NCI-H1436 (cell line): ENCODE measurements at places on chromosomes 2 and 18.

DNA sequence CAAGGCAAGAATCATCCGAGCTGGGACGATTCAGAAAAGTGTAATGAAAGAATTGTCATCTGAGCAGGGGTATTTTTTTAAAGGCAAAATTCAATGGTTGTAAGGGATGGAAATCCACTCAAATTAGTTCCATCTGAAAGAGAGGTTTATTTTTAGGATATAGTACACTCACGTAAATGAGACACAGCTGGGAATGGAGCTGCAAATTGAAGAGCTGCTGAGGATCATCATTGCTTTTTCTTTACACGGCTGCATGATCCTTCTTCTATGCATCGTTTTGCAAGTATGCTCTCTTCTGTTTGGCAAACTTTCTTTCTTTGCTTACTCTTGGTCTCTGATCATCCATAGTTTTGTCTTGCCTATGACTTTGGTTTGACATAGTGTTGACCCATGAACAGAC, 27.4 kb upstream of the CUL3 start:
- DNase-seq: no peak

GRCh38 chr18:45553723-45554388, 61.4 kb upstream of the SLC14A2 start:
- DNase-seq: no peak

DNA sequence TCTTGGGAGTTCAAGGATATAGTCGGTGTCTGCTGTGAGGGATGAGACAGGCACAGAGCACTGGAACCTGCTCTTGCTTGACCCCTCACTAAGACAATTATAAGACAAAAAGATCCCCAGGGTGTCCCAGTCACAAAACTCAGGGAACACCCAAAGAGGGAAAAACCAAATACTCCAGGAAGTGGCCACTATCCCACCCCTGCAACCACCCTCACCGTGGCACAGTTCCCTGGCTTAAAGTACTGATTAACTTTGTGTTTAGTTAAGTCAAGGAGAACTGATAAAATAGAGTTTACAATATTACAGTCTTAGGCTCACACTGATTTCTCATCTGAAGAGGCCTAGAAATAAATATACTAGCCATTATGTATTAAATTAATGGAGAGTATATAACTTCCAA, 13.5 kb downstream of the IL36B start:
- DNase-seq: no peak

DNA sequence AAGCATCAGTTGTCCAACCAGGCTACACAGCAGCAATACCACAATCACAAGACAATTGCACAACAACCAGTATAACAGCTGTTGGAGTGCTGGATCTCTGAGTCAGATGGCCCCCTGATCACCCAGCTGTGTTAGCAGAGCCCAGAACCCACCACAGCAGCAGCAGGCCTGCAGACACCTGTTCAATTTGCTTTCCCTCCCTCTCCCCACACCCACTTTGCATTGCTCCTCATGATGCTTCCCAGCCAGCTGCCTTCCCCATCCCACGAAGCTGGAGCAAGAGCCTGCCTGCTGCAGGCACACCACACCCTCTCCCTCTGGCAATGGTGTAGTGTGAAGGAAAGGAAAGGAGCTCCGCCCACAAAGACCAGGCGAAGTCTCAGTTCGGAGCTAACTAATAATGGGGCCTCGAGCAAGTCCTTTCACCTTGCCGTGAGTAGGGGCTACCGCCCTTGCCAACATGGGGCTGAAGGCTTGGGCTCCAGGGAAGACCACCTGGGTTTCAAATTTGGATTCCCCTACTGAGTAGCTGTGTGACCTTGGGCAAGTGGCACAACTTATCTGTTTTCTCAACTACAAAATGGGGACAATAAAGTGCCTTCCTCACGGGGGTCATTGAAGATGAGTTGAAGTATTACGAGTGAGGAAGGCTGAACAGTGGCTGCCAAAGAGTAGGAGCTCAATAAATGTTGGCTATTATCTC, 19.4 kb upstream of the ZBTB7C start:
- DNase-seq: no peak

DNA sequence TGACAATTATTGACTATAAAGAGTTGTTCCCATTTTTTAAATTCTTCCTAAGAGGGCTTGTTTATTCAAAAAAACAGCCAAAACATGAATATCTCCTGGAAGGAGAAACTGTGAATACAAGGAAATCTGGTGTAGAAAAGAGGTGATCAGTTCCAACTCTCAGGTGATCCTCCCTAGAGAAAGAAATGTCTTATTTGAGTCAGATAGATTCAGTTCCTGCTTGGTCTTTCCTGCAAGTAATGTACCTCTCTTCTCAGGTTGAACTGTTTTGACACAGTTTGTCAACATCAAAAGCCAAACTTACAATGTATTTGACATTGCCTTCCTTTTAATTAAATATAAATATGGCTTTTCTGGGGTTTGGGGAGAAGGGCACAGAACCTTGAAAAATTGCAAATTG, 567.4 kb downstream of the ARHGAP15 start:
- no peak for DNase-seq

DNA sequence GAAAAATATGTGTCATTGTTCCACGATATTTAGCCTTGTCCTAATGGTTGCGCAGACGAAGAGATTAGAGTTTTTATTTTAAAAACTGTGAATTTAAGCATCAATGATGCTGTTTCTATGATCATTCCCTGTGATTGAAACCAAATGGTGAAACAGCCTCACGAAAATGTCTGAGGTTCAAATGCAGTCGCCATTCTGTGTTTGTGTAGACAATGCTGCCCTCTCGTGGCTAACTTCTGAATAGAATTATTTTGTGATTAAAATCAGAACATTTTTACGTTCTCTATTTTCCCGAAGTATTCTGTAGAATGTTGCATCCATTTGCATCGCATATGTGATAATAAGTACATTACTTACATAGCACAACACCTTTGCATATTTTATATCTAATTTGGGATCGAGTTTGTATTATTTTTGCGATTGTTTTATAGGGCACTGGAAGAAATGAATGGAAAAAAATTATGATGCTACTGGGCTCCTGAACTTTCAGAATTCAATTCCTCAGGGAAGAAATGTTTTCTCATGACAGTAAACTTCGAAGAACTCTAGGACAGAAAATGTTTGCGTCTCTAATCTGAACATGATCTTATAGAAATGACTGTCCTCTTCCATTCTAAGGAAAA, 54.8 kb upstream of the CREB1 start:
- DNase-seq: peak; percentile 57

DNA sequence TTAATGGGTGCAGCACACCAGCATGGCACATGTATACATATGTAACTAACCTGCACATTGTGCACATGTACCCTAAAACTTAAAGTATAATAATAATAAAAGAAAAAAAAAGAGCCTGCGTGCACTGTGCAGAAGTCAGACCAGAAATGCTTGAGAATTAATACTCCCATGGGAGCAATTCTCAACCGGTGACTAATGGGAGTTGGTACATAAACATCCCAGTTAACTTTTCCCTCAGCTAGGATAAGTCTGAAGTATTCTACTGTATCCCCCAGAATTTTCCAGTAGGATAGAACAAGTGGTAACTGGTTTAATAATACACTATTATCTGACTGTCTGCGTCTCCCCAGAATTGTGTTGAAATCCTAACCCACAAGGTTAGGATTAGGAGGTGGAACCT, 113.6 kb upstream of the COL5A2 start:
- DNase-seq: no peak

- no peak for DNase-seq
Measured at GRCh38 chr2:177692042-177692782, 299.6 kb downstream of the AGPS start.

- no peak for DNase-seq
Measured at GRCh38 chr2:126792186-126792585, 106.5 kb upstream of the TEX51 start.

GRCh38 chr18:27605107-27605834, 420.2 kb upstream of the CHST9 start:
- peak; percentile 67 for DNase-seq

DNA sequence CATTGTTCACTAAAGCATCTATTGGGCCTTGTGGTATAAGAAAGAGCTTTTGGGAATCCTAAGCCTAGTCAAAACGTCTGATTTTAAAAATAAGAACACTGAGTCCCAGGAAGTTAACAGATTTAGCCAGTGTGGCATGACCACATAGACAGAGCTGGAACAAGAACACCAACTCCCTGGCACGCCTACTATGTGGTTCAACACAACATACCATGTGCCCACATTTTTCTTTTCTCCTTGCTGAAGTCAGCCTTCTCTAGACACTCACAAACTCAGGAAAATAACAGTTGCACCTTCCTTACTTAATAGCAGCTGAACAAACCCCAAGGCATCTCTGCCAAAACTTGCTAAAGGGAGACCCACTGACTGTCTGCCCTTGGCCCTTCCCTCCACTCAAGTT, 124.8 kb downstream of the C1D start:
- DNase-seq: no peak

- DNase-seq: no peak
Measured at GRCh38 chr18:49910986-49911385, 97.7 kb upstream of the ACAA2 start.

- no peak for DNase-seq
Measured at GRCh38 chr2:239749272-239749873, 275.8 kb downstream of the NDUFA10 start.

GRCh38 chr2:183259921-183260320, 135.7 kb downstream of the NUP35 start:
- DNase-seq: no peak

- no peak for DNase-seq
Measured at GRCh38 chr2:187461294-187462261, 13.5 kb upstream of the CALCRL start.

DNA sequence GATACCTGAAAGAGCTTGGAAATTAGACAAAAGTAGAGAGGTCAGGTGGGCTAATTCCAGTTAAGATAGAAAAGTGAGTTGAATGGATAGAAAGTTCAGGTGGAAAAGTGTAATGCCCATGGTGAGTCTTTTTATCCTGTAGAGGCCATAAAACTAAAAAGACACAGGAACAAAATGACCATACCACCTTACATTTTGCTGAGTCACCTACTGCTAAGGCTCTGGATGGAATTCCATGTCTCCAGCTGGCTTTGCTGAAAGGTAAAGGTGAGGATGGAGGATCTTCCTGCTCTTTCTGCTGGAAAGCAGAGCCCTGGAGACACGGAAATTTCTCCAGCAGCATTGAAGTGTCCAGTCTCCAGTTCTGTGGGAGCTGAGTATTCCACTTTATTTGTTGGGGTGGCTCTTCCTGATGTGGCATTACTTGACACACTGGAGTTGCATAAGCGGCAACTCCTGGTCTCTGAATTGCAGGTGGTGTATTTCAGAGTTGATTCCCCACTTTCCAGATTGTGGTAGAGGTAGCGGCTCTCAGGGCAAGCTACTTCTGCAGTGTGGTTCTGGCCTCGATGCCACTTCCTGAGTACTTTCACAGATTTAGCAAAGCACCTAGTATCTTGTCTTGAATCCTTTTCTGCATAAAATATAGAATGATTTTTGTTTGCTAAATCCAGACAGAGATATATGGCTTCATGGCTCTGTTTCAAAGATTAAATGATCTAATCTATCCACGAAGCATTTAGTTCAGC, 10.7 kb downstream of the IL1RL2 start:
- no peak for DNase-seq

GRCh38 chr2:150255528-150255927, 231.9 kb downstream of the RND3 start:
- DNase-seq: no peak

GRCh38 chr18:47168913-47169312, 7.3 kb downstream of the IER3IP1 start:
- DNase-seq: no peak

DNA sequence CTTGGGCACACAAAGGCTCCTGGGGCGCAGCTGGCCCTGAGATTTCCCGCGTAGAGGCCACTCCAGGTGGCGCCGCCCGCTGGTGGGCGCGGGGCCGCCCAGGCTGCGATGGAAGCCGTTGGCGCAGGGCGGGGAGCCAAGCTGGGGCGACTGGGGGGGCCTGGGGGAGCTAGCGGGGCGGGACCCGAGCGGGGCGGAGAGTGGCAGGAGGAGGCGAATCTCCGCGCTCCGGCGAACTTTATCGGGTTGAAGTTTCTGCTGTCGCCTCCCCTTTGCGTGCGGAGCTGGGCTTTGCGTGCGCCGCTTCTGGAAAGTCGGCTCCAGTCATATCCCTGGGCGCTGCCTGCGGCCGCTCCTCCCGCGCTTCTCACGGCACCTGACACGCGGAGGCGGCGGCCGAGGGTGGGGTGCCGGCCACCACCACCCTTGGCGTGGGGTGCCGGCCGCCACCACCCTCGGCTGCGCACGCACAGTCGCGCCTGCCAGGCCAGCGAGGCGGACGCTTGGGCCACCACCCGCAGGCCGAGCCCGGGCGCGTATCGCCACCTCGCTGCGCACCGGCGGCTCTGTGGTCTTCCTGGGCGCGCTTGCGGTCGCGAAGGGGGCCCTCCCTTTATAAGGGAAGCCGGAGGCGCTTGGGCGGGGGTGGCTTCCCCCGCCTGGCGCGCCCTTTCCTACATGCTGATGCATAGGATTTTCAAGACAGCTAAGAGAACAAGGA, 919 bp upstream of the CYP1B1 start:
- peak; percentile 29 for DNase-seq

DNA sequence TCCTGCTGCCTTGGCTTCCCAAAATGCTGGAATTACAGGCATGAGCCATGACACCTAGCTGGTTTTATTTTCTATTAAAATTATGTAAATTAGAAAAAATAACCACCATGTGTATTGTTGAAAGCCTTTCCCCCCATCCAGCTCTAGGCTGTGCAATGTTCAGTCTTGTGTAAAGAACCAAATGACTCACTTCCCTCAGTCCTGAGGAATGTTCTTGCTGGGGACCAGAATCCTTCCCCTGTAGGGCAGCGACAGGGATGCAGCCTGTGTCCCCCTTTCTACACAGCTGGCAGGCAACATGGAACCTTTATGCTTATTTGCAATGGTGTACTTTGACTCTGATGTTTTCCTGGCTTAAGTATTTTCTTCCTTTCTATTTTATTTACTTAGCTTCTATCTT, 29.4 kb downstream of the AOX1 start:
- no peak for DNase-seq

DNA sequence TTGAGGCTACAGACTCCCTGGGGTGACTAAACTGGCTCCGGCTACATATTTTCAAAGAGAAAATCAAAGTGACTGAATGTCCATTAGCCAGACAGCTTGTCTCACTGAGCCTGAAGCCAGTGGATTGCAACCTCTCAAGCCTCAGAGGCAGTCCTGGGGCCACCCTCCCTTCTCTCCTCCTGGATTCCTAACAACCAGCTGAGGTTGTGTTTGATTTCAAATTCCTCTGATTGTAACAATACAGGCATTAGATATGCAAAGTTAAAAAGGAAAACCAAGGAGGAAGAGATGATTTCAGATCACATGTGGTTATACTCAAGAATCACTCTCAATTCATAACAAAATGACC, 101.0 kb upstream of the LMAN1 start:
- DNase-seq: no peak

DNA sequence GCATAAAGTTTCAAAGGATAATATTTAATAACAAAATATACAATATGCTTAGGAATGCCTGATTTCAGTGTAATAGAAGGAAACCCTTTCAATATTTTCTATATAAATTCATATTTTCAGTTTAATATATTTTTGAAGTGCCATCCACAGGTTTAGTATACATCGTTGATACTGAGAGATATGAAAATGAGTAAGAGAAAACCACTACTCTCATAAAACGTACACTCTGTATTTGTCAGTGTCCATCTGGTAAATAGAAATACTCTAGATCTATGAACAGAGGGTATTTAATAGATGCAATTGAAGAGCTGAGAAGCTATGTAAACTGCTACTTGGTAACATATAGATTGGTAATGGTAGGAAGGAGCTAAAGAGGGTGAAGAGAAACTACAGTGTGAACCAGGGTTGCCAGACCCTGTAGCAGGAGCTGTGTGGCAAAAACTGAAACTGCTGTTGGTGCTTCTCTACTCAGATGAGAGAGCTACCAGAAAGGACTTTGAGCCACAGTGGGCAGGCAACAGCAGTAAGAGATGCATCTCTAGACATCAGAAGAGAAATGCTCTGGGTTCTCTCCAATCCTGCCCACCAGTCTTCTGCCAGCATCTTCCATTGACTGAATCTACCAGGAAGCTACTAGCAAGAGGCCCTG, 187.4 kb downstream of the CCDC102B start:
- no peak for DNase-seq
